ENCODE measurements at places on chromosomes 5 and 9.

DNA sequence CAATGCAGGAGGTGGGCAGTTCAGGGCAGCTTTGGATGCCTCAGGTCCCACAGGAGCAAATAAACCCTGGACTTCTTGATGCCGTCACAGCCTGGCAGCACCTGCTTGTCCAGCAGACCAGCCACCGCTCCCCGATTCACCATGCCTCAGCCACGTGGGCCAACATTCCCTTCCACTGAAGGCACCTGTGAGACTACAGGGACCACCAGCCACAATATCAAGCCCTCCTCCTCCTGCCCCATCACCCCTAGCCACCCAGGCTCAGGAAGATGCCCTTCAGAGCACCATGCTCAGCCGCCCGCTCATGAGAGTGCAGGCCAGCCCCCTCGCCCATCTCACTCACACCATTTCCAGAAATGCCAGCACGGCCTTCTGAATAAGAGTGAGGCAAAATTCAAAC lies 234.7 kb downstream of the SYK start:
- no peak for DNase-seq

GRCh38 chr5:32866138-32866537 lies 155.0 kb downstream of the NPR3 start:
- DNase-seq: no peak

GRCh38 chr9:137631345-137632229 lies 12.8 kb downstream of the EHMT1 start:
- DNase-seq: no peak

- no peak for DNase-seq
Observed at GRCh38 chr5:125410537-125411070, 664.2 kb upstream of the ZNF608 start.

DNA sequence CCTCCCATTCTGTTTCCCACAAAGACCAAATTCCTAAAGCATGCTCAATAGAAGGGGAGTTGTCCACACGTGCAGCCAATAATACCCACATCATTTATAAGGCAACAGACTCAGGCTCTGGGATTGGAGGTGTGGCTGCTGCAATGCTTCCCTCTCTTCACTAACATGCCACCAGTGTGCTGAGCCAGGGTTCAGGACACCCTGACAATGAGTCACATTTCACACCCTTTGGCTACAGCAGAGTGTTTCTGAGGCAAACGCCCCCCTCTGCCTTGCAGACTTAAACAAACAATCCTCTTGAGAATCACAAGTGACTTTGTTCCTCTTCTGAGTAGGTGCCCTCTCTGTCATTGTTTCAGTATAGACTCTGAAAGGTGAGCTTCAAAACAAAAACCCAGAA lies 189.3 kb upstream of the TLE4 start:
- DNase-seq: no peak

- DNase-seq: no peak
Observed at GRCh38 chr9:99718631-99719030, 103.1 kb upstream of the NR4A3 start.

DNA sequence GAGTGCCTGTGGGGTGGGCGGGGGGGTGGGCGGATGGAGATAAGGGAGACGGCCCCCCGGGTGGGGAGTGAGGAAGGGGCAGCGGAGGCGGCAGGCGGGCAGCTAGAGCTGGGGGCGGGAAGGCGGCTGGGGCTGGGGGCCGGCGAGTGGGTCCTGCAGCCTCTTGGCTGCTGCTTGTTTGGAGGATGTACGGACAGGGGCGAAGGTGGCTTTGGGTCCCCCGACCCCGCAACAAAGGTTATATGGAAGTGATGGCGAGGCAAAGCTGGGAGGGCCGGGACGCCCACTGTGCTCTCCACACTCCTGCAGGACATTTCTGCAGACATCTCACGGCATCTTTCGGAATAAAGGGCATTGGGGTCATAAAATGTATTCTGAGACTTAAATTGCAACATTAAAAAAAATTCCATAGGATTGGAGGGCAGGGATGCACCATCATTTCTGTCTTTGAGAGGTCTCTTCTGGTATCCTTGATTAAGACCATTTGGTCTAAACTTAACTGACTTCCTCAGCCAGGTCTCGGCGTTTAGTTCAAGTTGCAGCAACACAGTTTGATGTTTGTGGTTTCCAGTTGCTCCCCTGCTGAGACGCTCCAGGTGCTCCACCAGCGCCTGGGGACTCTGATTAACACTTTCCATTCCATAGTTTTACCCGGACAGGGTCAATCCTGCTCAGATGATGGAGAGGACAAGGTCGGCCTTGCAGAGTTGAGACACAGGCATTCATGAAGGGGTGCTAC lies 101.6 kb upstream of the SSBP2 start:
- peak; percentile 14 for DNase-seq

DNA sequence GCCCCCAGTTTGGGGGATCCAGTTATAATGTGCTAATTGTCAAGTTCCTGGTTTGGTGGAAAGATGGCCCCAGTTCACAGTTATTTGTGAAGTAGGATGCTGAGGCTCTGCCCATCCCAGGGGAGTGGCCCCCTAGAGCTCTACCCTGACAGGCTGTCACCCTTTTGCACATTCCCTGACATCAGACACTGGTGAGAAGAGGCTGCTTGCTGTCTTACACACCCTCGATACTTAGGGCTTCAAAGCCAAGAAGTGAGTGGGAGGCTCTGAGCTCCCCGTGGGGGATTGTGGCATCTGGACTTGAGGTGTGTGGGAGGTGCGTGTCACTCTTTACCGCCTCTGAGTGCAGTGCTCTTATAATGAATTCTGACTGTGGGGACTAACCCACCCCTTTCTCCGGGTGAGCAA lies 168.5 kb downstream of the DOCK2 start:
- DNase-seq: no peak

DNA sequence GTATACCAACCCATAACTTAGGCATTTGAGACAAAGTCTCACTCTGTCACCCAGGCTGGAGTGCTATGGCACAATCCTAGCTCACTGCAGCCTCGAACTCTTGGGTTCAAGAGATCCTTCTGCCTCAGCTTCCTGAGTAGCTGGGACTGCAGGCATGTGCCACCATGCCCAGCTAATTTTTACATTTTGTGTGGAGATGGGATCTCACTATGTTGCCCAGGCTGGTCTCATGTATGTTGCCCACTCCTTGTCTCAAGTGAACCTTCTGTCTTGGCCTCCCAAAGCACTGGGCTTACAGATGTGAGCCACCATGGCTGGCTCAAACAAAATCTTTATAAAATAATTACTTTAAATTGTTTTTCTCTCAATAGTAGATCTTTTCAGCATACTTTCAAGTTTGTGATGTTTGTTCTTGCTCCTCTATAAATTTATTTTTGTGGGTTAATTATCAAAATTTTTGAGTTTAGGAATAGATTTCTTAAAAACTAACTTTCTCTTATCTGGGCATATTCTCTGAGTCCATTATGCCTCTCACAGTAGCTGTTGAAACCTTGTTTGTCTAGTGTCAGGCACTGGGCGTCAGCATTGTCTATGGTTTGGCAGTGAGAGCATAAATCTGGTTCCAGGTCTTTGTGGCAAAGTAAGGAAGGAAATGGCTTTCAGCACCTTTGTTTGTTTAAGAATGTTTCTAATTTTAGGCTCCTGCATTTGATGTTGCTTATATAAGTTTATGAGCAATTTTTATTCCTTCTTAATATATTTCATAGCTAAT lies 38.7 kb downstream of the NLN start:
- DNase-seq: no peak

DNA sequence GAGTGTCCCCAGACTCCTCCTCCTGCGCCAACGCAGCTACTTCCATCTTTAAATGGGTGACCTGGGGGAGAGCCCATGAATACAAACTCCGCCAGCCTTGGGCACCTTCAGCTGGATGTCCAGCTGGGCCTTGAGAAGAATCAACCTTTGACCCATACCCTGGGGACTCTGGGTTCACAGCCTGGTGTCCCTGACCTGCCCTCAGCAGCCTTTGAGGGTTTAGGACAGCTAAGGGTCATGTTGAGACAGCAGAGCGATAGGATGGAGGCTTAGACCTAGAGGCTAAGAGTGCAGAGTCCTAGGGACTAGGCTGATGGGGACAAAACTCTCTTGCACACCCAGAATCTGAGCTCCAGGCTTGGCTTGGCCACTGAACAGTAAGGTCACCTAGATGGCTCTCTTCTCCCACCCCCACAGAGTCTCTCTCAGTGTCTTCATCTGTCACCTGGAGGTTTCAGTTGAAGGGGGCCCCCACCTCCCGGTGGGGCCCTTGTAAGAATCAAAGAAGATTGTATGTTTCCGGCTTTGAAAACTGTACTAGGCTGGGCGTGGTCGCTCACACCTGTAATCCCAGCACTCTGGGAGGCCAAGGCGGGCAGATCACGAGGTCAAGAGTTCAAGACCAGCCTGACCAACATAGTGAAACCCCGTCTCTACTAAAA lies 6.7 kb upstream of the AQP3 start:
- no peak for DNase-seq

DNA sequence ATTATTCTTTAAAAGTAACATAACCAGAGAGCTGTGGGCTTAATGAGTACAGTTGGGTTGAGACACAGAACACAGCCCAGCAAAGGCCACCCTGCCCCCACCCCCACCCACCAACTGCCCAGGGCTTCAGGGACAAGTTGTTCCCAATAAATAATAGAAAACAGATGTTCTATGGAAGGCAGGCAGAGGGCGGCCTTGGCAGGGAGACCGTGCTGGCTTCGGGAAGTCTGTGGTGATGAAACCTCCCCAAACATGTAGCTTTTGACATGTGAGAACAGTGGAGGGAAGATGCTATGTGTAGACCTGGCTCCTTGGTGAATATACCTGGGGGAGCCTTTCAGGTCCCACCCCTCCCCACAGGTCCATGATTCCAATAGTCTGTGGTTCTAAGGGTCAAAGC lies 10.0 kb downstream of the TRAF1 start:
- DNase-seq: no peak

GRCh38 chr5:107319901-107320300 lies 350.8 kb downstream of the EFNA5 start:
- no peak for DNase-seq

GRCh38 chr5:95007921-95008597 lies 276.8 kb downstream of the MCTP1 start:
- no peak for DNase-seq
